ENCODE measurements at places on chromosomes 12 and 14. TPM values are rescaled to one million over a fixed set of nuclear protein-coding genes. Genes with fewer than 3 reads are reported as not detected.

- no peaks in the 10 kb centered on the region for H3K36me3 ChIP-seq
- peaks cover 7% of the 10 kb centered on the region for H3K27me3 ChIP-seq
- H3K4me1 ChIP-seq = no peaks in the 10 kb centered on the region
- no peak for DNase-seq
- no peak overlapping the region for H3K4me3 ChIP-seq
Observed at GRCh38 chr12:10501030-10501429, 4.7 kb upstream of the EIF2S3B start.

- H3K36me3 ChIP-seq = no peaks in the 10 kb centered on the region
- no peak overlapping the region for H3K27ac ChIP-seq
- H3K4me3 ChIP-seq = no peak overlapping the region
- peaks cover 45% of the 10 kb centered on the region for H3K4me1 ChIP-seq
Observed at GRCh38 chr12:2299206-2299605, 246.4 kb downstream of the CACNA1C start.

DNA sequence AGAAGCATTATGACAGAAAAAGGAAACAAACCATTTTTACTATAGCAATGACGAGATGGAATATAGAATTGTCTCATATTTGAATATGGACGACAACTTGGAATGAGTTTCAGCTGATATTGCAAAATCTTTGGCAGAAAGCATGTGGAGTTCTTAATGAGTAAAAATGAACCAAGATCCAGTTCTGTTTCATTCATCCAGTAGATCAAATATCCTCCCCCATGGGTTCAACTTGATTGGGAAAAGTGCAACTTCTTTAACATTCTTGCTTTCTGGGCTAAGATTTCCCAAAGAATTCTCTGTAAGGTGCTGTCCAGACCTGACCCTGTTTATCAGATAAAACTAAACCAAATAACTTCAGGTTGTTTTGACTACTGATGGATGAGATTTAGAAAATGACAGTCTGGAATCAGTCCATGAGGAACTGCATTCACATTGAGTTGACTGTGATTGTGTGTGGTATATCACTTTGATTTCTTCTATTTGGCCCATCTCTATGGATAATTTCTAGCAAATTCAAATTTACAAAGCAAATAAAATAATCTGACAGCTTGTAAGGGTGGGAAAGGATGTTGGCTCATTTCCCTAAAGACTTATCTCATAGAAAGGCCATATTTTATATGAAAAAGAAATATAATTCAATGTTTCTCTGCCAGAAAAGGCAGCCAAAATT lies 267.4 kb downstream of the ADAMTS20 start:
- no peak overlapping the region for H3K4me3 ChIP-seq
- H3K4me1 ChIP-seq = peaks cover 55% of the 10 kb centered on the region
- no peak for DNase-seq
- H3K27ac ChIP-seq = peak overlapping the region; percentile 92
- H3K36me3 ChIP-seq = no peaks in the 10 kb centered on the region

The OVCH1 gene
- under 0.01 TPM for total RNA-seq

Data from osteoblast (primary cell).